ENCODE measurements at places on chromosomes 6 and 20.

DNA sequence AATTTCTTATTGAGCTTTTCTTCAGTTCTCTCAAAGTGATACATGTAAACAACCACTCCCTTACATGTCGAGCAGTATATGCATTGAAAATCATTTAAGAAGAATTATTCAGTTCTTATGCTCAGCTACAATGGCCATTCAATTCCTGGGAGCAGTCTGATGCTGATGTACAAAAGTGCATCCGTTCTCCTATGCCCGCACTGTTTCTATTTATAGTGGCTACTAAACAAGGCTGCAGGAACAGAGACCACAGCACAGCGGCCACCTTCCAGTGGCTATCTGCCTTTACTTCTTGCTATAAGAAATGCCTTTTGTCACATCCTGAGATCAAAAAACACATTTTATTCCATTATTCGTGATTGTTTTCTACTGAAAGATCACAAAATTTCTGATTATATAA lies 82.2 kb downstream of the FHL5 start:
- no peak for DNase-seq

DNA sequence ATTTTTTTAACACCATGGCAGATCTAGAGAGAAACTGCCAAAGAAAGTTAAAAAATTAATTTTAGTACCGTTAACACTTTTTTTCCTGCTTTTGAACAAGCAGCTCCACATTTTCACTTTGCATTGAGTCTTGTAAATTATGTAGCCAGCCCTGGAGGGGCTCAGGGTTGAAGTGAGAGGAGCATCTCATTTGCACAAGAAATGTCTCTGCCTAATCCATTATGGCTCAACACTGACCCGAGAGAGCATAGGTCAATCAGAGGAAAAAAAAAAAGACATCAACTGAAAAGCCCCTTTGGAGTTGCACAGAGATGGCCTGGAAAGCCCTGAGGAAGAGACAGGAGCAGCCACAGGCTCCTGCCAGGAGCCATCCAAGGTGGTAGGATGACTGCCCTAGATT lies 4.3 kb upstream of the SLPI start:
- no peak for DNase-seq

DNA sequence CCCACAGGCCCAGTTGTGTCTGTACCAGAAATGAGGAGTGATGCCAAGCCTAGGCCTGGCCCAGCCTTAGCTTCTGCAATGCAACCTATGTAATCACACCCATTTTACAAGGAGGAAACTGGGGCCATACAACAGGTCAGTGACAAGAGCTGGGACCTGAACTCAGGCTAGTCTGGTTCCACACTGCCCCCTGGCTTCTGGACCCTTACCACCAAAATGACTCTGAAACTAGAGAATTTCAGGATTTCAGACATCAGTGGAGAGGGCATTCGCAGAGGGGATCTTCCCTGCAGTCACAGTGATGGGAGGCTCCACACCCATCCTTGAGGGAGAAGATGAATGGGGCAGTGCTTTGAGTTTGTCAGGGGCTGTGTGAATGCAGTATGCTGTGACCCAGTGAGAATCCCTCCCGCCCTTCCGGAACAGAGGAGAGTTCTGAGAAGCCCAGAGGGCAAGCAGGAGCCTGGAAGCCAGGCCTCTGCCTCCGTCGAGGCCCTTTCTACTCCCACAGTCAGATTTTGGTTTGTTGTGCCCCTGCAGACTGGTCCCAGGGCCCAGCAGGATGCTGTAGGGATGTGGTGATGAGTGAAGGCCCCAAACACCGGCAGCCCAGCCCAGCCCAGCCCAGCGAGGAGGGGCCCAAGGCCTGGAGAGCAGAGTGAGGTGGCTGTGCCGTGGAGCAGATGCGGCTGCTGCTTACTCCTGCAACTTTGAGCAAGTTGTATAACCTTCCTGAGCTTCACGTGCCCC lies 48.1 kb upstream of the MYL9 start:
- DNase-seq = no peak

DNA sequence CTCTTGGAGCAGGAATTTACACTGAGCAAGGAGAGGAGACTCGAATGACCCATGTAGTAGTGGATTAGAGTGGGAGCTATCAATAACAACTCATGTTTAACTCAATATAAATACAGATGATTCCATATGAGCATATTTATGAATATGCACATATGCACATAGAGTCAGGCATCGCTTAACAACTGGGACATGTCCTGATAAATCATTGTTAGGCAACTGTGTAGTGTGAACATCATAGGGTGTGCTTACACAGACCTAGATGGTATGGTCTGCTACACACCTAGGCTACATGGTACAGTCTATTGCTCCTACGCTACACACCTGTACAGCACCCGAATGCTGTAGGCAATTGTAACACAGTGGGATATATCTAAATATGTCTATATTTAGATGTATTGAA lies 75.9 kb upstream of the RALGAPA2 start:
- no peak for DNase-seq

GRCh38 chr20:37302981-37303380 lies 13.5 kb downstream of the MANBAL start:
- DNase-seq = no peak

DNA sequence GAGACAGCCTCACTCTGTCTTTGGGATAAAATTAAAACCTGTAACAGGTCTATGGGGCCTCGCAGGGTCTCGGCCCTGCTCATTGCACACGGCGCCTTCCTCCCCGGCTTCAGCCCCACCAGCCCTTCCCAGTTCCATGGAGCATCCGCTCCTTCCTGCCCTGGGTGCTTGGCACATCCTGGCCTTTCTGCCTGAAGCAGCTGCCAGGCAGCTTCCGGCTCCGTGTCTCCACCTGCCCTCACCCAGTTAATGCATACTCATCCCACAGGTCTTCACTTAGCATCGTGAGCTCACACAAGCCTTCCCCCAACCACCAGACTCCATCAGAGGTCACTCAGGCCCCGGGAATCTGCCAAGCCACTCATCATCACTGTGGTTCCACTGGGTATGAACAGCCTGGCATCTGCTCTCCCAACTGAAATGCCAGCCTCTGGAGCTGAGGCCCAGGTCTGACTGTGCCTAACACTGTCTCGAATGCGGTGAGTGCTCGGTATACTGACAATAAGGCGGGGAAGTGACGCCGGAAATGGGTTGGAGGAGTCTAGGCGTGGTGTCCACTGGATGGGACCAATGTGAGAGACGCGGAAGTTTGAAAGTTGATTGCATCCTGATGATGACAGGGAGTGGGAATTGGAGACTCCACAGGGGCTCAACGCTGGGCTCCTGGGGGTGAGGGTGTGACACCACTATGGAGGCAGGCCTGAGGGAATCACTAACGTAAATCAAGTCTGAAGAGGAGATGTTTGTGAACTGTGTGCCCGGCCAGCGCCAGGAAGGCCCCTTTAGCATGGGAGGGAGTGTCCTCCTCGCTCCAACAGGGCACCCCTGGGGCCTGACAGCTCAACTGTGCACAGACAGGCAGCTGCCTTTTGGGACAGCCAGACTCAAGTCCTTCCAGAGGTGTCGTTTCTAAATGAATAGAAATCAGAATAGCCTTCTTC lies 245.8 kb downstream of the TTLL2 start:
- no peak for DNase-seq

GRCh38 chr6:18485660-18486435 lies 98.7 kb downstream of the RNF144B start:
- DNase-seq = no peak

GRCh38 chr6:158762787-158763433 lies 56.3 kb downstream of the EZR start:
- no peak for DNase-seq

DNA sequence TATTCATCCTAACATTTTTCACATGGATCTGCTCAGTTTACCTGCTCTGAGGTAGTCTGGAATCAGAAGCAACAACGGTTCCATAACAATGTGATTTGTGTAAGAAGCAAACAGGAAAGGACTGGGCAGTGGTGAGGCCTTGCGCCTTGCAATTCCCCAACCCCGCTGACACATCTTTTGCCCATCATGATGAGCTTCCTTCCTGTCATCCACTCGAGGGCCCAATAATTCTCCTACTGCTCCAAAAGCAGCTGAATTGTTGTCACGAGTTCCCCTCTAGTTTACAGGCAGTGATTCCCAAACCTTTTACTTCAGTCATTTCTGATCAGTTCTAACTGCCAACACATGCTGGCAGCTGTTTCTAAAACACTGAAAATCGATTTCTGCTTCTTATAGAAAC lies 22.9 kb downstream of the STX7 start:
- DNase-seq = no peak

DNA sequence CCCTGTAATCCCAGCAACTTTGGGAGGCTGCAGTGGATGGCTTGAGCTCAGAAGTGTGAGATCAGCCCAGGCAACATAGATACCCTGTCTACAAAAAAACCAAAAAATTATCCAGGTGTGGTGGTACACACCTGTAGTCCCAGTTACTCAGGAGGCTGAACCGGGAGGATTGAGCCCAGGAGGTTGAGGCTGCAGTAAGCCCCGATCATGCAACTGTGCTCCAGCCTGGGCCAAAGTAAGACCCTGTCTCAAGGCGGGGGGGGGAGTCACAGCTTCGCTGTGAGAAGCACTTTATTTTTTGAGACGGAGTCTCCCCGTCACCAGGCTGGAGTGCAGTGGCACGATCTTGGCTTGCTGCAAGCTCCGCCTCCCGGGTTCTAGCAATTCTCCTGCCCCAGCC lies 54.2 kb downstream of the EZR start:
- no peak for DNase-seq

- DNase-seq = no peak
Measured at GRCh38 chr6:32982702-32983492, 14.5 kb downstream of the BRD2 start.

- no peak for DNase-seq
Measured at GRCh38 chr6:33702345-33702977, 9.0 kb downstream of the UQCC2 start.

- peak; percentile 46 for DNase-seq
Measured at GRCh38 chr20:41617059-41617901, 897 bp downstream of the CHD6 start.

- DNase-seq = no peak
Measured at GRCh38 chr6:105606831-105607463, 204.1 kb upstream of the PREP start.

DNA sequence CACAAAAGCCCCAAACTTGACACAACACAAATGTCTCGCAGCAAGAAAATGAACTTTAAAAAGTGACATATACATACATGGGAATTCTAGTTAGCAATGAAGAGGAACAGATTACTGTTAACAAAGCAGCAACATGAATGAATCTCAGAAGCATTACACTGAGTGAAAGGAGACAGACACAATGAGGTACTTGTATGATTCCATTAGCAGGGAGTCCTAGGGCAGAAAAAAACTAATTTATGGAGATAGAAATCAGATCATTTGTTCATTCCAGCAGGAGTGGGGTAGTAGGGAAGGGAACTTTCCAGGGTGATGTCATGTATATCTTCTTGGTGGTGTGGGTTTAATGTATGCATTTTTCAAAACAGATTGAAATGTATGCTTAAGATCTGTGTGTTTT lies 524.4 kb downstream of the KIF16B start:
- DNase-seq = no peak

DNA sequence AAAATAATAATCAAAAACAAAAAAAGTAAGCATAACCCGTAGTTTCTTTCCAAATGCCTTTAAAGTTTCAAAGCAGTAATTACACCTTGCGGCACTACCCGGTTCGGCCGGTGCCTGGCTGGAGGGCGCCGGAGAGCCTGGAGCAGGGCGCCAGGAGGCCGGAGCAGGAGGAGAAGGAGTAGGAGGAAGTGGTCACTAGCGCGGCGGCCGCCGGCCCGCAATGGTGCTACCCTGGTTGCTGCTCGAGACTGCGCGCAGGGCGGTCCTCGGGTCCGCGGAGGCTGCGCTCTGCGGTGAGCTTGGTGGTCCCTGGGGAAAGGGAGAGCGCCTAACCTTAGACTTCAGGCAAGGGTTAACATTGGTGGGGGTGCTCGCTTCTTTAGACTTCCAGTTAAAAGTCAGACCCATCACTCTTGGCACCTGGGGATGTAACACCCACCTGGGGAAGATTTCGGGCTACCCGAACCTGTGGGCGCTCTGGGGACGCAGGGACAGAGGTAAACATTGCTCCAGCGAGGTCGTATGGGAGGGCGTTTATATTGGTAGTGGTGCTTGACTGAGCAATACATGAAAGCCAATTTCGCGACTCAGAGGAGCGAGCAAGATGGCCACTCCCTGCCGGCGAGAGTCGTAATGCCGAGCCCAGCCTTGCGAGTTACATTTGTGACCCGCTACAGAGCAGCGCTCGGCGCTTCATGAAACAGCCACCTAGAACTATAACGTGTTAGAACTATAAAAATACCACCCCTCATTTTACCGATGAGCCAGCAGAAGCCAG lies 5.8 kb upstream of the USP45 start:
- peak; percentile 48 for DNase-seq

DNA sequence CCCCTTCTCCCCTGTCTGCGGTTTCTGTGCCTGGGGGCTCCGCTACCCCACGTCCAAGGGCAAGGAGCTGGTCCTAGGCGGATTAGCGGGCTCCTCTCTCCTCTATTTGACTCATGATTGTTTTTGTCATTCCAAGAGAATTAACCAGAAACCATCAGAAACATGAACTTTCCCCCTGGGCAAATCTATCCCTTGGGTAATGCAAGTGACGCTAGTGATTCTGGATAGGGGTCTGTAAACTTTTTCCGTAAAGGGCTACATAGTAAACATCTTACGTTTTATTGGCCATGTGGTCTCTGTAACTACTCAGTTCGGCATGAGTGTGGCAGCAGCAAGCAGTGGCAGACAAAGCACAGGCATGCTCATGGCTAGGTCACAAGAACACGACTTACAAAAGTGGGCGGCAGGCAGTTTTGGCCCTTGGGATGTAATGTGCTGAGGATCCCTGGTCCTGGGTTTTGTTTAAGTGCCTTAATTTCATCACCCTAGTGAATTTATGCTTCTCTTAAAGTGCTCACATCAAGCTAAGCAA lies 654 bp downstream of the CST11 start:
- no peak for DNase-seq

DNA sequence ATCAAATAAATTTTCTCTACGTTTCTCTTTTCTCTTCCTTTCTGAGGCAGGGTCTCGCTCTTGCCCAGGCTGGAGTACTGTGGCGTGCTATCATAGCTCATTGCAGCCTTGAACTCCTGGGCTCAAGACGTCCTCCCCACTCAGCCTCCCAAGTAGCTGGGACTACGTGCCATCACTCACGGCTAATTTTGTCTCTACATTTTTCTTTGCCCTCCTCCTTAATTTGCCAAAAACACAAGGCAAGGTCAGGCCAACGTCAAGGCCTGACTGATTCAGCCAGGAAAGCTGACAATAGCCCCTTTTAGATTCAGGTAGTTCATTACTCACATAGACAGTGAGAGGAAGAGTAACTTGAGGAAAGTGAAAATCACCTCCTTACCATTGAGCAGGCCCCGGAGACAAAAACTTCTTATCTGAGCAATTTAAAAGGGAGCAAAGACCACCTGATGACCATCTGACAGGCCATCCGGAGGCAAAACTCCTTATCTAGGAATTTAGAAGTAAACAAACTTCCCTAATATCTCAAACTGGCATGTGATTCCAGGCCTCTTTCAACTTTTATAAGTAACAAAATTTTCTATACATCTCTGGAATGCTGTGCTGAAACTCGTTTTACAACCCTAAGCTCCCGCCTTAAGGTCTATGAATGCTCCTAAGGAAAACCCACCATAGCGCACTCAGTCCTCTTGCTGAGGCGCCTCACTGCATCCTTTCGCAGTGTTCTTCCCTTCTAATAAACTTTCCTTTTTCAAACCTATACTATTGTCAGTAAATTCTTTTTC lies 42.1 kb upstream of the SRPK1 start:
- DNase-seq = no peak
